ENCODE measurements at places on chromosomes 2 and 18. TPM values are rescaled to one million over a fixed set of nuclear protein-coding genes. Genes with fewer than 3 reads are reported as not detected.

Gene GIGYF2
- 97.5 TPM for total RNA-seq

Gene EFR3B
- 11.8 TPM for total RNA-seq

Gene GALNT14
- total RNA-seq: 10.4 TPM

Gene CD8B2
- total RNA-seq: not detected

Gene LINC00305
- not detected for total RNA-seq

Gene NLRC4
- total RNA-seq: not detected

GRCh38 chr2:129469871-129470270 lies 509.6 kb upstream of the RAB6C start:
- DNase-seq: no peak

GRCh38 chr18:69217196-69218000 lies 183.3 kb upstream of the DOK6 start:
- DNase-seq: no peak

DNA sequence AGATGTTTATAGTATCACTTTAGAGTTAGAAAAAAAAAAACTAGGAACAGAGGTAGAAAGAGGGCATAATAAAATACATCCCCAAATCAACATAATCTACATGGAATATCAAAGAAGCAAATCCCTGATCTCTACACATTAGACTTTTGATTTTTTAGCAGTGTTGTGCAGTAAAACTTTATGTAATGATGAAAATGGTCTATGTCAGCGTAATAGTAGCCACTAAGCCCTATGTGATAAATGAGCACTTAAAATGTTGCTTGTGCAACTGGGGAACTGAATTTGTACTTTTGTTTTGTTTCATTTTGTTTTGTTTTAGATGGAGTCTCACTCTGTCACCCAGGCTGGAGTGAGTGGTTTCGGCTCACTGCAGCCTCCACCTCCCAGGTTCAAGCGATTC lies 36.3 kb downstream of the LNPK start:
- no peak for DNase-seq

GRCh38 chr18:46893360-46893759 lies 23.9 kb downstream of the PIAS2 start:
- no peak for DNase-seq

DNA sequence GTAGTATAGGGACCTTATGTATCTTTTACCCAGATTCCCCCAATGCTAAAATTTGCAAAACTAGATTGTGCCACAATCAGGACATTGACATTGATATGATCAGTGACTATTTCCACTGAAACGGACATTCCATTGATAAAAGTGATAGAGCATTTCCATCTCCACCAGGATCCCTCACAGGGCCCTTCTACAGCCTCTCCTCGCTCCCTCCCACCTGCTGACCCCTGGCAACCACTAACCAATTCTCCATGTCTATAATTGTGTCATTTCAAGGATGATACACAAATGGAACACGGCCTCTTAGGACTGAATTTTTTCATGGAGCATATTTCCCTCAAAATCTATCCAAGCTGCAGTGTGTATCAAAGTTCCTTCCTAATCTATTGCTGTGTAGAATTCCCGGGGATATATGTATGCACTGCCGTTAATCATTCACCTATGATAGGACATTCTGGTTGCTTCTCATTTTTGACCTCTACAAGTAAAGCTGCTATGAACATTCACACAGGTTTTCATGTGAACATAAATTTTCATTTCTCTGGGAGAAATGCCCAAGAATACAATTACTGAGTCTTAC lies 67.3 kb downstream of the UXS1 start:
- no peak for DNase-seq

DNA sequence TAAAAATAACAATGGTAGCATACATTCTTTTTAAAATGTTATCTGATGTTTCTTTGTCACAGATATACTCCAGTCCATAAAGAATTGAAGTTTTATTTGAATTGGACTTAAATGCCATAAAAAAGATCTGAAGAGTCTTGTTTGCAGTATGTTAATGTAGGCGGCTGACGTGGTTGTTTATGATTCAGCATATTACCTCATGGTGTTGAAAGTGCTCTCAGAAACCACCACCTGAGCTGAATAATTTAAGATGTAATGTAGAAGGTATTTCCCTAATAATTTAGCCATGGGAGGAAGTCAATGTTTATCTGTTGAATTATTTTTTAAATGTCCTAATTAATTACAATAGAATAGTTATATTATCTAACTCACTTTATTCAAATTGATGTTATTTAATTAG lies 58.6 kb upstream of the CHN1 start:
- DNase-seq: no peak

DNA sequence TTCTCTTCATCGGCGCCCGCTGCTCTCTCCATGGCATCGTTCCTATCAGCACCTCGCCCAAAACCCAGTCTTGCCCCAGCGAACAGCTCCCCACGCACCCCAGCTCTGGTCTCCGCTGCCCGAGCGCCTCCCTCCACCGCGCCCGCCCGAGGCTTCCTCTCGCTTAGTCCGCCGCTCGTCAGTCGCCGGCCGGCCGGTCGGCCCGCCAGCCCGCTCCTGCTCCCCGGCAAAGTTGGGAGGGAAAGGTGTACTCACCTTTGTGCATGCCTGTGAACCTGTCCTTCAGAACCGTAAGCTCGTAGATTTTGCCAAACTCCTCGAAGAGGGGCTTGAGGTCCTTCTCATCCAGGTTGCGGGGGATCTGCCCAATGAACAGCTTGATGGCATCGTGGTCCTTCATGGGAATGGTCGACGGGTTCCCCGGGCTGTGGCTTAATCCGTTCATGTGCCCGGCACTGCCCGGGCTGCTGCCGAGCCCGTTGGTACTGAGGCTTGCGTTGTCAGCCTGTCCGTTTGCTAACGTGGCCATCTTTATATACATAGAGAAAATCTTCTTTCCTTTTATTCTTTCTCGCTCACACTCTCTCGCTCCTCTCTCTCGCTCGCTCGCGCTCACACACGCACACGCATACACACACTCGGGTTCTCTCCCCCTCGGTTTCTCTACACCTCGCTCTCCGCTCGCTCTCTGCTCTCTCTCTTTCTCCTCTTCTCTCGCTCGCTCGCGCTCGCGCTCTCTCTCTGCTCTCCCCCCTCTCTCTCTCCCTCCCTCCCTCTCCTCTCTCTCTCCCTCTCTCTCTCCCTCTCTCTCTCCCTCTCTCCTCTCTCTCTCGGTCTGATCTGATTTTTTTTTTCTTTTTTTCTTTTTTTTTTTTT lies at the start of gene CELF4:
TSS of gene CELF4 (minus strand) at position 698 of the 876 bp plus-strand sequence.
- peak; percentile 28 for DNase-seq

- no peak for DNase-seq
These were observed 263.8 kb downstream of the PHLPP1 start for GRCh38 chr18:62979176-62979575.

DNA sequence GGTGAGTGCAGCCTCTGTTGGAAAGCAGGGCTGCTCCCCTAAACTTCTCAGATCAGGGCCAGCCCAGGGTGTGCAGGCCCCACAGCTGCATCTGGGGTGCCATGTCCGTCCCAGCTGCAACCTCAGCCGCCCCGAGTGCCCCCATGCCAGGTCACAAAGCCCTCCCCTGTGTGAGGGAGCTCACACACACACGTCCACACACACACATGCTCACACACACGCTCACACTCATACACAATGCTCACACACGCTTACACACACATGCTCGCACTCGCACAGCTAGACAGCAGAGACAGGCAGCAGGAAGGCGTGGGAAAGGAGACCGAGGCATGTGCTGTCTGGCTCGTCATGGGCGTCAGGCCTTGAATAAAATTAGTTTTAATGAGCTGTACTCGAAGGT lies 55.4 kb downstream of the ADI1 start:
- DNase-seq: no peak

DNA sequence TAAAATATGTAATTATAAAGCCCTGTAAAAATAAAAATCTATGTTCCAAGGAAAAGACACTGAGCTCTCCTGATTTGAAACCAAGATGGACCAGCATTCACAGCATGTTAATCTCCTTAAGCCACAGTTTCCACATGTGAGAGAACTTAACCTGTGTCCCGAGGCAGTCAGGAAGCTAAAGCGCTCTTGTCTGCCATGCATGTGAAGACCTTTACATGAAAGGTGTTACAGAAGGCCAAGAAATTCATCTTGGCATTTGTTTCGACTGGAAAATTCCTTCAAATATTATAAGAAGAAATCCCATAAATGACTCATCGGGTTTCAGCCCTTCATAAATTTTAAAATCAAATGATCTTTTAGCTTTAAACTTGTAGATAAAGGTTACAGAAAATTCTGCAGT lies 328.6 kb downstream of the CDH2 start:
- DNase-seq: no peak

DNA sequence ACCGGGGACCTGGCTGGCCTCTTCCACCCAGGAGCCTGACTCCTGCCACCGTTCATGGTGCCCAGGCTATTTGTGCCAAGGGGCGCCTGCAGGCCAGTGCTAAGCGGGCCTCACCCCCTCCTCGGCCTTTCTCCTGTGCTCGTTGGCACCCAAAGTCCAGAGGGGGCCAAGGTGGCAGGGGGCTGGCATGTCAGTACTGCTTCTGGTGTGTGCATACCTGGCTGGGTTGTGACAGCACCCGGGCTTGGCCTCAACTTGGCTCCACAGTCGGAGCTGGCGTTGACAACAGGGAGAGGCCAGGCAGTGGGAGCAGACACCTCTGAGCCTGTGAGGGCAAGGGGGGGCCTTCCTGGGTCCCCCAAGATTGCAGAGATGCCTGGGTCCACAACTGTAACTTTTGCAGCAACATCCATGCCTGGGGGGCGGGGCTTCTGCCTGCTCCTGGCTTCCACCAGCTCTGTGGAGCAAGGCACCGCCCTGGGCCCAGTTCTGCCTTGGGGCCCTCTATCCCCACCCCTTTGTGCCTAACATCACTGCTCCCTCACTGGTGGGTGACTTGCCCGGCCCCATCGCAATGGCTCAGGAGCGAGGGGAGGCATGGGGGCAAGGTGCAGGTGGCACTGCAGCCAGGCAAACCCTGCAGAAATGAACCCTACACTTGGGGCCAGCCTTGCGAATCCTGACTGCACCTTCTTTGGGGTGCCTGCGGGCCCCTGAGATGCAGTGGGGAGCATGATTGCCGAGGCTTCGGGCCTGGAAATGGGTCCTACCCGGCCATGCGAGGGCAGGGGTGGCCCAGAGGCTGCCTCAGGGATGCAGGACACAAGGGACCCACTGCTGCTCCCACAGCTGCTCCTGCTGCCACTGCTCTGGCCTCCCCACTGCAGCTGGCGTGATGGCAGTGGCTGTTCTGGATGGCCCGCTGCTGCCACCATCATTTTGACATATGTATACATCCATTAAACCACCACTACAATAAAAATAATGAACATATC lies 35.9 kb downstream of the PTPN4 start:
- no peak for DNase-seq

GRCh38 chr2:7840651-7841380 lies 841.0 kb upstream of the ID2 start:
- no peak for DNase-seq

- DNase-seq: no peak
These were observed 96.0 kb downstream of the ACKR3 start for GRCh38 chr2:236665572-236666118.

DNA sequence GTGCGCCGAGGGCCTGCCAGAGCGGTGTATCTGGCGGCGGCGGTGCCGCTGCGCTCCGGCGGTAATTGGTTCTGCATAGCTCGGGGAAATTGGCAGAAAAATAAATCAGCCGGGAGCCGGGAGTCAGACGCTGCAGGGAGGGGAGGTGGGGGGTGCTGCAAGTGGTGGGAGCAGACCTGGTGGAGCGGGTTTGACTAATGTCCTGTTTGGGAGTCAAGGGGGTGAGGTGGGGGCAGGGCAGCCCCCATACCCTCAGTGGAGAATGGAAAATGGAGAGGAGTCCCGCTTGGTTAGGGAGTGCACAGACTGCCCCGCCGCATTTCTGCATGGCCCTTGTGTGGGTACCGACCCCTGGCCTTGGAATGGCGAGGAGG lies 107.3 kb downstream of the DYSF start:
- DNase-seq: no peak

DNA sequence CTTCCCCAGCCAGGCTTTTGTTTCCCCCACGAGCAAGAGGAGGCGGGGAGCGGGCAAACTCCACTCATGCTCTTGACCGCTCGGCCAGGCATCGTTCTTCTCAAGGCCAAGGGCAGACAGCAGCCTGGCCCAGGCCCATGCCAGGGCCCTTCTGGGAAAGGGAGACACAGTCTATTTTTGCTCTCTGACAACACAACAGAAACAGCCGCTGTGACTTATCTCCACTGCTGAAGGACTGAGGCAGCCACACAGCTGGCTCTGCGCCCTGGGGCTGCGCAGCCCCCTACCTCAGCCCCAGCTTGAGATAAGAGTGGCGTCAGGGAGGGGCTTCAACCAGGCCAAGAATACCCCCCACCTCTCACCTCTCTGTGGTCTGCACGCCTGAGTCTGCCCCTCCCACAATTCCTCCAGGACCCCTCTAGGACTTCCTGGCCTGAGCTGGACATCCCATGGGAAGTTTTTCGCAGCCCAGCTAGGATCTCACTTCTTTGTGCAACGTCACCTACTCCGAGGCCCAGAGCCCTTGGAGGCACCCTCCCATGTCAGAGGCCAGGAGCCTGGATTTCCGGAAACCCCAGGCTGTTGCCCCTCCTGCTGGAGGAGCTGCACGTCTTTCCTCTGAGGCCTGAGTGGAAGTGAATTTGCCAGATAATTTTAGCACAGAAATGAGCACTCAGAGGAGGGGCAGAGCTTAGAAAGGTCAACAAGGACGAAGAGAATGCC lies 118.9 kb upstream of the OTOS start:
- no peak for DNase-seq

DNA sequence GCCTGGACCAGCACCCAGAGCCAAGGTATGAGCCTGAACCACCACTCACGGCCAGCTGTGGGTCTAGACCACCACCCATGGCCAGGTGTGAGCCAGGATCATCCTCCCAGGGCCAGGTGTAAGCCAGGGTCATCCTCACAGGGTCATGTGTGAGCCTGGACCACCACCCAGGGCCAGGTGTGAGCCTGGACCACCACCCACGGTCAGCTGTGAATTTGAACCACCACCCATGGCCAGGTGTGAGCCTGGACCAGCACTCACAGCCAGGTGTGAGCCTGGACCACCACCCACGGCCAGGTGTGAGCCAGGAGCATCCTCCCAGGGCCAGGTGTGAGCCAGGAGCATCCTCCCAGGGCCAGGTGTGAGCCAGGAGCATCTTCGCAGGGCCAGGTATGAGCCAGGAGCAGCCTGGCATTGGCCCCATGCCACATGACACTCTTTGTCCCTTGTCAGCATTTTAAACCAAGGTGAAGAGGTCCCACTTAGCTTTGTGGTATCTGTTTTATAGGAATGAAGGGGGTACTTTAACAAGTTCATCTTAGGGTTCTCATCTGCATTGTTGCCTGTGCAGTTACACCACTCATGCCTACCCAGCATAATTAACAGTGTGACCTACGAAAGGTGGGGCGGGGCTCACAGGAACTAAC lies 71.2 kb downstream of the AGAP1 start:
- no peak for DNase-seq

All from GM23338 (cell line).